Fibroblast of the aortic adventitia (primary cell): ENCODE measurements at places on chromosomes 16 and 17.

GRCh38 chr16:71762186-71762585, 37.7 kb upstream of the PHLPP2 start:
- peak; percentile 16 for DNase-seq

GRCh38 chr16:84467256-84467655, 37.2 kb downstream of the MEAK7 start:
- no peak for DNase-seq

GRCh38 chr16:78478267-78478861, 378.9 kb downstream of the WWOX start:
- DNase-seq: no peak

DNA sequence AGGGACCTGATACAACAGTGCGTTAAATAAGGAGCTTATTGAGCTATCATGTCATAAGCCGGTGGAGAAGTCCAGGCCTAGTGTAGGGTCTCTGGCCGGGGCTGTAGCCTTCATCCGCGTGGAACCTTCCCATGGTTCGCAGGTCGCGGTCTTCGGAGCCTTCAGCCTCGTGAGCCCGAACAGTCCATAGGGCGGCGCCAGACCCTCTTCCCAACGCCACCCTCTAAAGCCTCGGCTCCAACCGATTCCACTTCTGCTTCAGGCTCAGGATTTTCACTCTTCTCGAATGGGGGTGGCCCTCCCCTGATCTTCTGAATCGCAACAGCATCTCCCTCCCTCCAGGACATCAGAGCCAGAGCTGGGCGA, 10.3 kb upstream of the BRCA1 start:
- no peak for DNase-seq

DNA sequence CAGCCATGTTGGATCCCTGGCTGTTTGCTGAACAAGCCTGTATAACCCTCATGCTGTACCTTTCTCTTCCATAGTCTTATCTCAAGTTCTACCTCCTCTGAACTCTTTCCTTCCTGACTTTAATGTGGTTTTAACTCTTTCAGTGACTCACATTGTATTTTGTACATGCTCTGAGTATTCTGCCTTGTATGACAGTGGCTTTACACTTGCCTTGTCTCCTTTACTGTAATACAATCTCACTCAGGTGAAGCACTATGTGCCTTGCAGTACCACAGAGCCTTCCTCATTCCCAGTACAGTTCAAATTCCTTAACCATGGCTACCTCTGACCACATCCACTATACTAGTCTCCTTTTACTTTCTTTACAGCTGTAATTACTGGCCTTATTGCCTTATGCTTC, 14.1 kb downstream of the PSMD11 start:
- no peak for DNase-seq

- no peak for DNase-seq
These were observed 571 bp downstream of the CAVIN1 start for GRCh38 chr17:42422412-42422957.

- DNase-seq: no peak
These were observed 61.4 kb downstream of the SDK2 start for GRCh38 chr17:73582821-73583220.

GRCh38 chr16:64109241-64109640, 1012.6 kb downstream of the CDH11 start:
- no peak for DNase-seq

GRCh38 chr17:6701719-6702118, 11.4 kb downstream of the SLC13A5 start:
- peak; percentile 6 for DNase-seq

GRCh38 chr16:48617104-48617705, 7.2 kb upstream of the N4BP1 start:
- no peak for DNase-seq

DNA sequence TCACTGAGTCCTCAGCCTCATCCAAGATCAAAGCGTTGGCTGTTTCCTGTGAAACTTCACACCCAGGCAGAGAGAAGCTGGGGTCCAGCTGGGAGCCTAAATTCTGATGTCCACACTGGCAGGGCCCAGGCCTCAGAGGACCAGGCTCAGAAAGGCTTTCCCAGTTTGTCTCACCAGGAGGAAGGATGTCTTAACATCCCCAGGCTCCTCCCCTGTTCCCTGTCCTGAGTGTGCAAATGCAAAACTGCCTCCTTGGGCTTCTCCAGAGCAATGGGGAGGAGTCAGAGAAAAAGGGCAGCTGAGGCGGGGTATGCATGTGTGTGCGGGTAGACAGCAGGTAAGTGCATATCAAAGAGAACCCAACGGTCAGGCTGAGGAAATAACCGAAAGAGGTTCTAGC, 45.7 kb downstream of the CUEDC1 start:
- no peak for DNase-seq

DNA sequence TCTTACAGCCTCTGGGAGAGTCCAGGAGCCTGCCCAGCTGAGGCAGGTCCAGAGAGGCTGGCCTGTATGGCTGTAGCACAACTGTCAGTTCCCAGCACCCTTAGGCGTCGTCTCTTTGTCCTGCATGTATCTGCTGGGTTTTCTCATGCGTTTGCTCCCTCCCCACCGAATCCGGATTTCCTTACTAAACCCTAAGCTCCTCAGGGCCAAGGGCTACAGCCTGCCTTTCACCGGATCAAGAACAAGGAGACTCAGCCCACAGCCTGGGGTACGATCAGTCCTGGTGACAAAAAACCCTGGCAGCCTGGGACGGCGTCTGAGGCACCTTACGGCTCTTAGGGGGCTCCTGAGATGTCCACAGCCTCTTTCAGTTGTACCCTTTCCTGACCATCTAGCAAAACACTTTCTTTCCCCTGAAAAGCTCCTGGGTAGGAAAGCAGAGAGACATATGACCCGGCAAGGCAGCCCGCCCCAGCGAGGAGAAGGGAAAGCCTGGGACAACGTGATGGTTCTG, 12.2 kb downstream of the HIC1 start:
- no peak for DNase-seq

- DNase-seq: peak; percentile 56
These were observed 47.7 kb downstream of the ZFHX3 start for GRCh38 chr16:73000020-73000906.

DNA sequence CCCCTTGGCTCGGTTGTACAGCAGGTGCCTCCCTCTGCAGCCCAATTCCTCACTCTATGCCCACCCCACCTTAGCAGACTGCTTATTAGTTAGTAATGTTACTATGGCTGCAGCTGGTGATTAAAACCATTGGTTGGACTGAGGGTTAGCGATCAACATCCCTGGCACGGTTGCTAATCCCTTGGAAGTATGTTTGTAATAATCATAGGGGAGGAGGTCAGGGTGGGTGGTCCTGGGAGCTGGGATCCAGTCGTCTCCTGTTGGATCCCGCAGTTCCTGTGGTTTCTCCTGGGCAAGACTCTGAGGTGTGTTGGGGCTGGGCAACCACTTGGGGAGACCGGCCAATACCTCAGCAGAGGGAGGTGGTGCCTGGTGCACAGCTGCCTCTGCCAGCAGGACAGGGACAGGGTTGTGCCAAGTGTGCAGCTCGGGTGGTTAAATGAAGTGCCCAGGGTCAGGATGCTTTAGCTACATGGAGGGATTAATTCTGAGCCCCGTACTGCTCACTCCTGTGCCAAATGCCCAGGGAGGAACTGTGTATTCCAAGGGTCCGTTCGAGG, 38.0 kb downstream of the FZD2 start:
- DNase-seq: no peak

DNA sequence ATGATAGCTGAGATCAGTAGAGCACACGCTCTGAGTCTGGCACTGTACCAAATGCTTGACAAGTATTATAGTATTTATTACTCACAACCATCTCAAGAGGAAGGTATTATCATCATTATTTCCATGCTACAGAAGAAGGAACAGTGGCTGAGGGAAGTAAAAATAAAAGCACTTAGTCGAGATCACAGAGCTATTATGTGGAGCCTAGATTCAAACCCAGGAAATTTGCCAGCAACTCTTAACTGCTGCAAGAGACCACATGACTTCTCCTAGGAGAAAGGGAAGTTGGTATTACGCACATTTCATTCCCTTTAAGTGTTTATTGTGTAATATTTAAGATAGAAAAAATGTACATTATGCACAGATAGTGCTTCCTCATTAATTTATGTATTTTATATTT, 1.0 kb upstream of the RHOT1 start:
- peak; percentile 96 for DNase-seq

GRCh38 chr16:82585675-82586074, 41.1 kb upstream of the CDH13 start:
- no peak for DNase-seq

GRCh38 chr17:44314524-44314868, 6.1 kb downstream of the RUNDC3A start:
- DNase-seq: no peak

DNA sequence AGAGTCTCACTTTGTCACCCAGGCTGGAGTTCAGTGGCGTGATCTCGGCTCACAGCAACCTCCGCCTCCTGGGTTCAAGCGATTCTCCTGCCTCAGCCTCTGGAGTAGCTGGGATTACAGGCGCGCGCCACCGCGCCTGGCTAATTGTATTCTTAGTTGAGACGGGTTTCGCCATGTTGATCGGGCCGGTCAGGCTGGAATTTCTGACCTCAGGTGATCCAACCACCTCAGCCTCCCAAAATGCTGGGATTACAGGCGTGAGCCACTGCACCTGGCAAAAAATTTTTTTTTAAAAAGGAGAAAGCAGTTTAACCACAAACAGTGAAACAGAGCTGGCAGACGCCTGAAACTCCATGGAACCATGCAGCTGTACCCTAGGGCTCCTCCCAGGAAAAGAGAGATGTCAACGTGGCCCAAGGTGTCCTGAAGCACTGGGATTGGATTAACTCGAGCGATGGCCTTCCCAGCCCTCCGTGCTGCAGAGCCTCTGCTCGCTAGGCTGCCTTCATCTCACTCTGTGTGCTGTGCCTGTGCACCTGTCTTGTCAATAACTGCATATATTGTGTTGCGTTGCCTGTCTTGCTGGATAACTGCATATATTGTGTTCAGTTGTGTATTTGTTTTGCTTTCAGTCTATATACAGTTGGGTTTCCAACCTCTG, 29.6 kb upstream of the FOXK2 start:
- no peak for DNase-seq

DNA sequence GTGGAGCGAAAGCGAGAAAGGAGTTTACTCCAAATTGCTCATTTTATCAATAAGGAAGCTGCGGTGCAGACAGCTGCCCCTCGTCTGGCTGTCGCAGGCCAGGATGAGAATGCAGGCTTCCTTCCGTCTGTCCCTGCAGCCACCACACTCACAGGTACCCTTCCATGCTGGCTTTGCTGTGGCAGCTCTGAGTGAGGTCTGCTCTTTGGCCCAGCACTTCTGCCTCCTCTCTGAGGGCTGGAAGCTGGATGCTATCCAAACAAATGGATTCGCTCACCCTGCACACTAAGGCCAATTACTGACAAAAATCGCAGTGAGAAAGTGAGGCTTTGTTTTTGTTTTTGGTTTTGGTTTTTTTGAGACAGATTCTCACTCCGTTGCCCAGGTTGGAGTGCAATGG, 7.0 kb downstream of the ARMC7 start:
- peak; percentile 37 for DNase-seq

- DNase-seq: no peak
These were observed 3.1 kb downstream of the CTRB2 start for GRCh38 chr16:75203667-75204409.

DNA sequence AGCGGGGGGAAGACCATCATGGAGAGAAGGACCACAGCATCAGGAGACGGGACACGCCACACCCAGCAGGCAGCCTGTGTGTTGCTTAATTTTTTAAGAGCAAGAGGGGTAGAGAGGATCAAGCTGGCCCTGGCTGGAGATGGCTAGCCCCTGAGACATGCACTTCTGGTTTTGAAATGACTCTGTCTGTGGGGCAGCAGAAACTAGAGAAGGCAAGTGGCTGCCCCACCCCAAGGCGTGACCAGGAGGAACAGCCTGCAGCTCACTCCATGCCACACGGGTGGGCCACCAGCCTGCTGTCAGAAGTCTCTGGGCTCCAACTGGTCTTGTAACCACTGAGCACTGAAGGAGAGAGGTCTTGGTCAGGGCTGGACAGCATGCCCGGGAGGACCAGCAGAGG, 75.5 kb downstream of the SOCS1 start:
- no peak for DNase-seq

DNA sequence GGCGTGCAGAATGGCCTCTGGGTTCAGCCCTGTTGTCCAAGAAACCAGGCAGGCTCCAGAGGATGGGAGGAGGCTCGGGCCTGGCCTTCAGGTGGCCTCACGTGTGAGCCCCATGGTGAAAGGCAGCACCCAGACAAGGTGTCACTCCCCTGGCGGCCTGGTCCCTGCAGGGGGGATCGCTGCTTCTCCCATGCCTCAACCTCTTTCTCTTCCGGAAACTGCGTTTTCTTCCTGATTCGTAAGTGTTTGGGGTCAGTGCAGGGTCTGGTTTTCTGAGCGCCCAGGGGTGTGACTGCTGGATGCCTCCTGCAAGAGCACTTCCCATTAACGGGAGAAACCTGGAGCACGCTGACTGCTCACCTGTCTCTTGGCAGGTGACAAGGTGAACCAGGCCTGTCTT, 70.0 kb upstream of the CIBAR2 start:
- no peak for DNase-seq

- DNase-seq: no peak
These were observed 563 bp downstream of the ZCCHC14 start for GRCh38 chr16:87492291-87492630.
